ENCODE measurements at places on chromosomes 16 and 17. TPM values are rescaled to one million over a fixed set of nuclear protein-coding genes. Genes with fewer than 3 reads are reported as not detected.

KIF22 gene
- total RNA-seq: 118 TPM

SNX20 gene
- not detected for total RNA-seq

LITAF gene
- 30.1 TPM for total RNA-seq

DNA sequence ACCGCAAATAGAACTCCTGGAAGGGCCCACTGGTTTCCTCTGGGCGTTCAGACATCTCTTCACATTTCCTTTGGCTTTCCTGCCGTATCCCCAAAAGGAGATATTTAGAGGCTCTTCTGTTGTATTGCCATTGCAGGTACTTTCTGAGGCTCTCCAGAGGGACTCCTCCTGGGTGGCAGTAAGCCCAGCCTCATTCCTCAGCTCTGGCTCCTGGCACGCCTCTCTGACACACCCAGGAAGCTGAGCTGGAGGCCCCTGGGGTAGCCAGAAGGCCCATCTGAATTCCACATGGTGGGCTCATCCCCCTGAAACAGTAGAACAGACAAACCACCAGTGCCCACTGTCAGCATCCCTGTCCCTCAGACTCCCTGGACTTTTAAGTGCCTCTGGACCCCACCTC, 206.7 kb downstream of the PARN start:
- no peak for DNase-seq

GRCh38 chr16:78957317-78958100, 643.0 kb downstream of the MAF start:
- DNase-seq: no peak

DNA sequence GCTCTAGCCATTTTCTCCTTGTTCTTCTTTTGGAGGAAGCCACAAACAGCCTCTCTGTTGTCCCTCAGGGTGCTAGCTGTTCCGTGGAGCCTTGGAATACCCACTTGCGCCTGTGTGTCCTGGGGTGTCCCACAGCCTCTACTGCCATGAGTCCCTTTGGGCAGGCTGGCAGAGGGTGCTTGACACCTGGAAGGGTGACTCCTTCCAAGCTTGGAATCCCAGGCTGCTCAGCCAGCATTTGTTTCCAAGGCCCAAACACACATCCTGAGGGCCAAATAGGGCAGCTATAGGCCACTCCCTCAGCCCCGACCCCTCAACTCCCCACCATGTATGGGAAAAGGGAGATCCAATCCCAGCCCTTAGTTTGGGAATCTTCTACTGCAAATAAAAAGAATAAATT, 14.9 kb downstream of the ZNHIT3 start:
- no peak for DNase-seq

- no peak for DNase-seq
Observed at GRCh38 chr16:76235426-76235825, 41.8 kb upstream of the CNTNAP4 start.

DNA sequence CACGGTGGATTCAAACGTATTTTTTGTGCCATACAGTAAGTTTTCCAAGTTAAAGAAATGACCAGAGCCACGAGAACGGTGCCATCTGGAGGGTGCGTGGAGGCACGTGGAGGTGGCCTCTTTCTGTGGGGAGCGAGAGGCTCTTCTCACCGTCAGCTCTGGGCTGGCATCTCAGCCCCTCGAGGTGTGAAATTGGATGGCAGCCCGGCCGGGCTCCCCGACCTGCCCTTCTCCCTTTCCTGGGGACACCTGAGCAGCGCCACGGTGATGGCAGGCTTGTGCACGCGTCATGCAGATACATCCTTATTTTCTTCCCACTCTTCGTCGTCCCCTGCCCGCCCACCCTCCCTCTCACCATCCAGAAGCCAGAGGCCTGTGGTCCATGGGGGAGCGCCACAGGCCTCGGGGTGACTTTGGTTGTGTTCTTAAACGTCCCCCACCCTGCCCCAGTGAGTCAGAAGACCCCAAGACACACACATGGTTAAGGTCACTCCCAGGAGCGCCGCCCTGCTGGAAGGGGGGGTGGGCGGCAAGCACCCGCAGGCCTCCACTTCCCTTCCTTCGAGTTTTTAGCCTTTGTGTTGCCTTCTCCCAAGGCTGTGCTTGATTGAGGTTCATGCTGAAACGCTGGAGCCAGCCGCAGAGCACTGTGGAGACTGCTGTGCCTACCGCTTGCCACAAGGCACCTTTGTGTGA, 109.4 kb downstream of the BANP start:
- DNase-seq: no peak

GRCh38 chr17:62892061-62892675, 73.9 kb upstream of the TANC2 start:
- no peak for DNase-seq

- no peak for DNase-seq
Observed at GRCh38 chr17:72518753-72519597, 398.2 kb downstream of the SOX9 start.
